ENCODE measurements at places on chromosomes 11 and 22.

DNA sequence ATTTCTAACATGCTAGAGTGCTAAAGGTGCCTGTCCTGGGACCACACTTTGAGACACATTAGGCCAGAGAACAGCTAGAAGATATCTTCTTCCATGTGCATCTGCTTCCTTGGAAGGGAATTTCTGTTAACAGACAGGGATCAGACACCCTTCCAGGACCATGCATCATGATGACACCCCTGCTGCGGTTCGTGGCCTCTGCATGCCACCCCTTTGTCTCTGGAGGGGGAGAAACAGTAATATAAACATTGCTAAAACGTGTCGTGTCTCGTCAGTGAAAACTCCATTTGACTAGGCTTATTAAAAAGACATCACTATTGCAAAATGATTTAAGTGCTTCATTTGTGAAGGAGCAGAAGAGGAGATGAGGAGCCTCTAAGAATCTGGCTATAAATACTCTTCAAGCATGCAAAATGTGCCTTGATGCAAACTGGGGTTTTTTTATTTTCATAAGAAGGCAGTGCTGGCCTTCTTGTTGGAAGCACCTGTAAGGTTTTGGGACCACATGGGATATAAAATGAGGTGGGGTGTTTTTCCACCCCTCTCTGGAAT lies 141.6 kb downstream of the MYO18B start:
- no peak for DNase-seq

- no peak for DNase-seq
Measured at GRCh38 chr11:12927886-12928285, 81.2 kb upstream of the RASSF10 start.

GRCh38 chr11:32722255-32722654 lies 72.2 kb downstream of the CCDC73 start:
- no peak for DNase-seq

DNA sequence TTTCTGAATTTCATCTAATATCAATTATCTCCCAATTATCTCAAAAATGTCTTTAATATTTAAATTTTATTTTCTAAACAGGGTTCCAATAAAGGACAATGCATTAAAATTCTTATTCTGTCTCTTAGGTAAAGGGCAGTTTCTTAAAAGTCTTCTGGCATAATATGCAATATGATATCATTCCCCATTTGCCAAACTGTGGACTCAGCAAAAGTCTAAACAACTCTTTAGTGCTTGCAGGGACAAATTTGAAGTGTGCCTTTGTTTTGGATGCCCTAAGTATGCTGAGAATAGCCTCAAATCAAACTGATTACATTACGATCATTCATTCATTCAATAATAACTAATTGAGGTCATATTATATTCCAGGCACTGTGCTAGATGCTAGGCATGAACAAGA lies 281.0 kb upstream of the KIRREL3 start:
- DNase-seq, result no peak

DNA sequence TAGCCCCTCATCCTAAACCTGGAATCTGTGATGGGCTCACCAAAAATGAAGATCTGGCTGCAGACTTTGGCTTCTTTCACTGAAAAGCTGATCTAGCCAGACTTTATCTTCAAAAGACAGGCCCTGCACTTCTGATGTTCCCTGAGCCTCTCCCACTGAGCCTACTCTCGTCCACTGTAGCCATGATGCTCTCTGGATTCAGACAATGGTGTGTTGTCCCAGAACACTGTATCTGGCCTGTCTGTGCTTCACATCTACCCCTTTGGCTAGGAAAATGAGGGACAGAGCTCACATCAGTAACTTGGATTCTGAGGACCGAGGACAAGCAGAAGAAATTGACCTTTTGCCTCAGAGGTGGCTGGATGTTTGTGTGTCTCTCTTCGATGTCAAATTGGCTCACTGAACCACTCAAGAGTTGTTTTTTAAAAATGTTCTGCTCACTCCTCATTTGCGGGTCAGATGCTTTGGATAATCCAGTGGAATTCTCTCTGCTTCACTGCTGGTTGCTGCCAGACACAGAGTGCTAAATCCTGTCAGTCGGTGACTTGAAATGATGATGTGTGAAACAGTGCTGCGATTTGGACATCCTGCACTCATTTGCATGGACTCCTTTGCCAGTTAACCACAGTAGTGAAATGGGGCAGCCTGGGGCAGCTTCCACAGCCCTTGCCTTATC lies 67.5 kb downstream of the ARFGAP2 start:
- no peak for DNase-seq

- no peak for DNase-seq
Measured at GRCh38 chr11:78763664-78764063, 189.0 kb upstream of the NARS2 start.

GRCh38 chr11:128412847-128413791 lies 174.2 kb downstream of the ETS1 start:
- DNase-seq, result no peak

DNA sequence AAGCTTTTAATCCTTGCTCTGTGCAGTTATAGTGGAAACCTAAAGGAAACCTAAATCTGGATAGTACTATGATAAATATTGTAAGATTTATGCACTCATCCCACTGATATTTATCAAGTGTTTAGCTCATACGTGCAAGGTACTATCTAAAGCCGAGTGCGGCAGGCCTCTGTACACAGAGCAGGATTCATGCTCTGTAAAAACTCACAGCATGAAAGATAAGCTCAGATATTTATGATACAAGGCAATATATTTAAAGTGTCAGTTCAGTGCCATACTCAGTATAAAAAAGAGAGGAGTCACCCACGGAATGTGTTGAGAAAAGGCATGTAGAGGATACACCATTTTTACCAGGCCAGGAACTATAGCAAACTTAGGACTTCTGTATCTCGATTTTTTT lies 66.2 kb downstream of the MAML2 start:
- no peak for DNase-seq

DNA sequence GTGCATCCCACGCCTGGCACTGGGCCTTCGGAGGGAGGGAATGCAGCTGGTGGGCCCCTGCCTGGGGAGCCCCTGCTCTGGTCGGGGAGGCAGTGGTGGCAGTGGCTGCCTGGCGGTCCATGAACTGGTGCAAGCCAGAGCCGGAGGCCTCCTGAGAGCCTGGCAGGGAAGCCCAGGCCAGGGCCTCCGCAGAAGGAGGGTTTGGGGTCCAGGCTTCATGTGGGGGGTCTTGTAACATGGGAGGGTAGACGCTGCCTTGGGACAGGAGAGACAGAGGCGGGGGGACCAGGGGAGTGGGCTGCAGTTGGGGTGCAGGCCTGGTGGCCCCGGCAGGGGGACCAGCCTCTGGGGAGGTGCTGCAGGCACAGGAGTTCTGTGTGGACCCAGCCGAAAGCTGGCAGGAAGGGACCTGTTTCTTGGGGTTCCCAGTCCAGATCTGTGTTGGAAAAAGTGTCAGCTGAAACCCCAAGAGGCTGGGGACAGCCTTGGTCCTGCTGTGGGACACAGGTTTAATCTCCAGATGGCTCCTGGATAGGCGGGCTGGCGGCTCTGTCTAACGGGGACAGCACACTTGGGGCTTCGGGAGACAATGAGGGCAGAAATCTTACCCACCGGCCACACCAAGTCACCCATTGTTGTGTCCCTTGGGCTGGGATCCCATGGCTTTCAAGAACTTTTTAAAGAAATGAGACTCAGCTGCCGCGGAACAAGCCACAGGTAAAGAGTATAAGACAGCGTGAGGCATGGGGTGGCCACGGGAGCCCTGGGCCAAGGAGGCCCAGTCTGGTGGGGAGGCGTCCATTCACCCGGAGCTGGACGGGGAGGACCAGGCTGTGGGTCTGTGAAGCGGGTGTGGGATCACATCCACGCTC lies 73.5 kb downstream of the KCNQ1 start:
- no peak for DNase-seq

- DNase-seq, result no peak
Measured at GRCh38 chr11:19558189-19558986, 154.2 kb upstream of the NAV2 start.

- DNase-seq, result no peak
Measured at GRCh38 chr11:133164986-133165385, 367.3 kb downstream of the OPCML start.

GRCh38 chr22:32103658-32104315 lies 55.3 kb downstream of the C22orf42 start:
- DNase-seq, result no peak

DNA sequence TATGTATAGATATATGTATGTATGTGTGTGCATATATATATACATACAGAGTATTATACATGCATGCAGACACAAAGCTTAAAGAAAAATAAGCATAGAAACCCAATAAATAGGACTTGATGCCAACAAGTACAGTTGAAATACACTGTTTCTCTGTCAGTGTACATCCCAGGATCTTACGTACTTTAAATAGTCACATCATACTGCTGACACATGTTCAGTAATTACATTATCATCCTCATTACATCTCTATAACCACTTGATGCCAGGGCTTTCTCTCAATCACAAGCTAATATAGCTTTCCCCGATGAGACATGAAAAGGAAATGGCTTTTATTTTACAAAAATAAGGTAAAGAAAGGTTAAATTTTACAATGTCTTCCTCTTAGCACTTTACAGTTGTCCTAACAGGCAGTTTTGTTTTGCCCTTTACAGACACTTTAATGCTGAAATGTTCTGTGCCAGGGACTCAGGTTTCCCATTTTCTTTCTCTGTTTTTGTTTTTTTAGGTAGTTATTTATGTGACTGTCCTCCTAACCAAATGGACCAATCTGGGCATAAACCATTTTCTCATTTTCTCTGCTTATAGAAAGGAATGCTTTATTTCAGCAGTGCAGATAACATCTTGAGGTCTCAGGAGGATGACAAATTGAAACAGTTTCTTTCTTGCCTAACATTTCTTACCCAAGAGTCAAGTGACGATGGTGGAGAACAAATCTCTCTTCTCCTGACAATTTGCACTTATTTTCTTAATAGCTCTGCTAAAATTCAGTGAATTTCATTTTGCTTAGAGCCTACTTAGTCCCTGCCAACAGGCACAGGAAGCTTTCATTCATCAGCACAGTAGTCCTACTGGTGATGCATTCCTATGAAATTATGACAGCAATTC lies 350.2 kb downstream of the TTC28 start:
- DNase-seq, result no peak

GRCh38 chr11:33500861-33501479 lies 199.7 kb downstream of the C11orf91 start:
- no peak for DNase-seq

- no peak for DNase-seq
Measured at GRCh38 chr11:34363363-34364084, 5.7 kb upstream of the ABTB2 start.

DNA sequence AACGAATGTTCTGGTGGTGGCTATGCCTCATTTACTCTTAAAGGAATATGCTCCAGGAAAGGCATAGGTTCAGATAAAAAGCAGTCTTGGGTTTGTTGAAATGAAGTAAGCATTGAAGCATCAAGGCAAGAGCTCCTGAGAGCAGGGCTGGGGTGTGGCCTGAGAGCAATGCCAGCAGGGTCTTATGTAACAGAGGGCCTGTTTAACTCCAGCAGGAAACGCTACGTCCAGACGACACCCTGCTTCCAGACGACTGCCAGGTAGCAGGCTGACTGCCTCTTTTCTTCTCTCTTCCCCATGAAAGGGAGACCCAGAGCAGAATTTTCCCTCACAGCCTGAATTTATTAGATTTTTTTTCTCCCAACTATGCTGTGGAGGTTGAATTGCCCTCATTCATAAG lies 127.2 kb upstream of the SLC5A12 start:
- DNase-seq, result no peak

GRCh38 chr11:105953886-105954285 lies 68.2 kb downstream of the MSANTD4 start:
- no peak for DNase-seq

DNA sequence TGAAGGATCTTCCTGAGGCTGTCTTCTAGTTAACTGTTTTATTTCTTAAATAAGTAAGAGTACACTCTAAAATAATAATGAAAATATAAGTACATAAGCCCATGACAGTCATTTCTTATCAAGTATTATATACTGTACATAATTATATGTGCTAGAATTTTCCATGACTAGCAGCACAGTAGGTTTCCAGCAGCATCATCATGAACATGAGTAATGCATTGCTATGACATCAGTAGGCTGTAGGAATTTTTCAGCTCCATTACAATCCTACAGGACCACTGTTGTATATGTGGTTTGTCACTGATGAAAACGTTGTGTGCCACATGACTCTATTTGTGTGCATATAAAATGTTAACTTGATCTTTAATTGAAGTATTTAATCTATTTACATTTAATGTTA lies 22.0 kb downstream of the ZNF202 start:
- no peak for DNase-seq

- DNase-seq, result no peak
Measured at GRCh38 chr11:115256397-115257197, 247.6 kb downstream of the CADM1 start.

DNA sequence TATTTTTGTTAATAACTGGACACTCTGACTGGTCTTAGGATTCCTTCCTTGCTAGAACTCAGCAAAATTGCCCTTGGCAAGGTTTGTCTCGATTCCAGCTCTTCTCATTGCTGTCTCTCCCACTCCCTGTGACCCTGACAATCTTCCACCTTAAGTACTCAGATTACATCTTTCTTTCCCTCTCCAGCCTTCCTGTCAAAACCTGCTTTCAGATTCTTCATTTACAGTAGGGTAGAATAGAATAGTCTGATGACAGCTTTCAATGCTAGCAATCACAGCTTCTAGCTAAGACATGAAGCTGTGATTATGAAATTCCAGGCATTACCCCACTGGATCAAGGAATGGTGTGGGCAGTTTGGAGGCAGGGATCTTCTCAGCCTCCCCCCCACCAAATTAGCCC lies 39.2 kb upstream of the LMO2 start:
- no peak for DNase-seq

DNA sequence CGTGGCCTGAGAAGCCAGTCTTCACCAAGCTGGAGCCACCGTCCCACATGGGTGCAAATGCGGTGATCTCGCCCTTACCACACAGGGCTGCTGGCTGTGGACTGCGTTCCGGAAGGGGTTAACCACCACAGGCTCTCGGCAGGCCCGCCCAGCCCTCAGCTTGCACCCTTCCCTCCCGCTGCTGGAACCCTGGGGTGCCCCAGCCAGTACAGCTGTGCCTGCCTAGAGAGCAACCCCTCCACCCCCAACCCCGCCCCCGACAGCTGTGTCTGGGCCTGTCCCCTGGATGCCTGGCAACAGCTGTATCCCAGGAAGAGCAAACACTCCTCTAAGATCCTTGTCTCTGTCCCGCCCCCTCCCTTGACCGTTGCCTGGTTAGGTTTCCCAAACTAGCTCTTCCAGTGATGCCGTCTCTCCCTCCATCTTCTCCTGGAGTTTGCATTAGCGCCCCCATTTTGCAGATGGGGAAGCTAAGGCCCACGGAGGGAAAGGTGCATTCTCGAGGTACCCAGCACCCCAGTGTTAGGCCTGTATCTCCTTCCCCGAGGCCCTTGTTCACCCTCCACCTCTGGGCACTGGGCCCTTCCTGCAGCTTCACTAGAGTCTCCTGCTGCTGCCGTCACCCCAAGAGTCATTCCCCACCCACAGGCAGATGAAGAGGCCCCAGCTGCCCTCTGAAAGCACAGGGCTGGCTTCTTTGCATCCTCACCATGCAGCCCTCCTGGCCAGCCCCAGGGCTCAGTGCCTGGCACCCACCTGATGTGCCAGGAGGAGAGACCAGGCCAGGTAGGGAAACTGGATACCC lies 12.6 kb upstream of the COX8A start:
- DNase-seq, result no peak

Data from iPS DF 19.7 (cell line).